ENCODE measurements at places on chromosomes 4 and X.

GRCh38 chrX:113522814-113523213, 682.2 kb upstream of the AMOT start:
- DNase-seq = no peak

DNA sequence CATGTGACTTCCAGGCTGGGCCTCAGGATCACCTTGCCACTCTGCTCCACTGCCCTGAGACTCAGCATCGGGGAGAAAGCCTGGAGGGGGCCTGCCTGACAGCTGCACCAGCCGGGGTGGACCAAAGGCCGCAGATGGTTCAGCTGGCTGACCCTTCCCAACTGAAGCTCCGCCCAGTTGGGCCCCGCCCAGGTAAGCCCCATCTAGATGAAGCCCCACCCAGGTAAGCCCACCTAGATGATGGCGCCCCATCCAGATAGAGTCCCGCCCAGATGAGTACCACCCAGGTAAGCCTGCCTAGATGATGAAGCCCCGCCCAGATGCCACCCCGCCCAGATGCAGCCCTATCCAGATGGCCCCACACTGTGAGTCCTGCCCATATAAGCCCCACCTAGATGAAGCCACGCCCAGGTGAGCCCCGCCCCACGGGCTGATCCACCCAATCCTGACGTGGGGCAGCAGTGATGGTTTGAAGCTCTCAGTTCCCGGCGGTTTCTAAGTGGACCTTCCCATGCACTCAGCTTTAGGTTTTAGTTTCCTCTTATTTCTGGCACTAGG, 10.0 kb downstream of the ZFYVE28 start:
- DNase-seq = no peak

GRCh38 chr4:85946821-85947220, 413.0 kb downstream of the MAPK10 start:
- DNase-seq = no peak

DNA sequence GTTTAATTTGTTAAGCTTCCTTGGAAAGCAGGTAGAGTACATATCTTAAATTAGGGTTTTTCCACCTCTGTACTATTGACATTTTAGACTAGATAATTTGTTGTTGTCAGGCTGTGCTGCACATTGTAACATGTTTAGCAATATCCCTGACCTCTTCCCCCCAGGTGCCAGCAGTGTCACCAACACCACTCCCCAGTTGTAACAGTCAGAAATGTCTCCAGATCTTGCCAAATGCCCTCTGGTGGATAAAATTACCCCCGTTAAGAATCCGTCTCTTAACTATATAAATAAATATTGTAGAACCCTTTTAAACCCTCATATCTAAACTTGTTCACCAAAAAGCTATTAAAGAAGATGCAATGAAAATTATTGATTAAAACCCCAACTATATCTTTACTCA, 161.5 kb downstream of the ARHGAP6 start:
- DNase-seq = no peak

GRCh38 chr4:126850286-126850685, 782.5 kb upstream of the INTU start:
- no peak for DNase-seq

DNA sequence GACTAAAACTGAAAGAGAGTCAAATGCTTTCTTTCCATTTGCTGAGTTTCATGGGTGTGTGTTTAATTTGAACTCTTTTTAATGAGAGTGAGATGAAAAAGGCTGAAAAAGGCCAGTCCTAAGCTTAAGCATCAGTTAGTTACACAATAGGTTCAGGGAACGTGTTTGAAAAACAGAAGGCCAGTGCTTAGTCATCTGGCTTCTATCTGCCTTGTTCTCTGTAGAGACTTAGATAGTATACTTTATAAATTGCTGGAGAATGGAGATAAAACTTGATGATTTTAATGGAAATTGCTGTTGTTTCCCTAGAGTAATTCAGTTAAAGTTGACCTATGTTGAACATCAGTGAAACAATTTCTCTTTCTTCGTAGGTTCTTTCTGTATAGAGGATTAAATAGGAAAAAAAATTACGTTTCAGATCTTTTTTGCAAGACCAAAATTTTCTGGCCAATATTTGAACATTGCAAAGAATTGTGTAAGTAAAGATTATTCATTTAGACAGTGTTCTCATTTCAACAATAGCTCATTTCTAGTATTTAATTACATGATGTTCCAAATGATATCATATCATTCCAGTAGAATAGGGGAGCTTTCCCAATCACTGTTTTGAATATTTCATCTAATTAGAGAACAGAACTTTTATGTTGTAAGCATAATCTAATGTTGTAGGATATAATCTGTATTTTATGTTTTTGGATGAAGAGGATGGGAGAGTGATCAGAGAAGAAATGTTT, 1088.8 kb downstream of the ADGRL3 start:
- no peak for DNase-seq

GRCh38 chr4:172819353-172819752, 349.3 kb upstream of the GALNT7 start:
- no peak for DNase-seq

DNA sequence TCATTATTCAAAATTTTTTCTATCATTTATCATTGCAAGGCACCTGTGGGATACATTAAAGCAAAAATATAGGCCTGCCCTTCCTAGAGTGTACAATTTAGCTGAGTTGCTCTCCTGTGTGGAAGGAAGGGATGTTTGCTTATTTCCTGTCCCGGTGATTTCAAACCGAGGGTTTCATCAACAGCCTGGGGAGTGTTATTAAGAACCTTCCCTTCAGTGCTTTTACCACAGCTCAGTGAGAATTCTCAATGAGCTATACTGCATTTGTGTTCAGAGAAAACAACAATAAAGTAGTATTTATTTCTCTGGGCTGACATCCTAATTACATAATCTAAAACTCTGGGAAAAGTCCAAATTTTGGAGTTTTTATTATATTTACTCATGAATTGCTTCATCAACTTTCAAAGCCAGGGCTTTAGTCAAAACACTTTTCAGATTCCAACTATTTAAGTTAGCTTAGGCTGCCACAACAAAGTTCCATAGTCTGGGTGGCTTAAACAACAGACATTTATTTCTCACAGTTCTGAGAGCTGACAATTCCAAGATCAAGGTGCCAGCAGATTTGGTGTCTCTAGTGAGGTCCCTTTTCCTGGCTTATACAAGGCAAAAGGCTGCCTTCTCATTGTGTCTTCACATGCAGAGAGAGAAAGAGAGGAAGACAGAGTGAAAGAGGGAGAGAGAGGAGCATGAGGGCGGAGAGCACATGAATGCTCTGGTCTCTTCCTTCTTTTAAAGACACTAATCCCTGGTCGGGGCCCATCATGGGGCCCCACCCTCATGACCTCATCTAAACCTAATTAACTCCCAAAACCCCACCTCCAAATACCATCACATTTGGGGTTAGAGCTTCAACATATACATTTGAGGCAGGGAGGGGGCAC, 62.6 kb downstream of the MMRN1 start:
- DNase-seq = no peak

GRCh38 chr4:162770761-162771490, 395.8 kb downstream of the NAF1 start:
- DNase-seq = no peak

- no peak for DNase-seq
Measured at GRCh38 chrX:13287816-13288215, 32.0 kb downstream of the ATXN3L start.

All from activated CD4-positive, alpha-beta T cell treated with anti-CD3 and anti-CD28 coated beads, Interleukin-2, amount 50 U/mL, for 24 hours (primary cell).